AG20443 (cell line): ENCODE measurements at places on chromosomes 4 and X.

DNA sequence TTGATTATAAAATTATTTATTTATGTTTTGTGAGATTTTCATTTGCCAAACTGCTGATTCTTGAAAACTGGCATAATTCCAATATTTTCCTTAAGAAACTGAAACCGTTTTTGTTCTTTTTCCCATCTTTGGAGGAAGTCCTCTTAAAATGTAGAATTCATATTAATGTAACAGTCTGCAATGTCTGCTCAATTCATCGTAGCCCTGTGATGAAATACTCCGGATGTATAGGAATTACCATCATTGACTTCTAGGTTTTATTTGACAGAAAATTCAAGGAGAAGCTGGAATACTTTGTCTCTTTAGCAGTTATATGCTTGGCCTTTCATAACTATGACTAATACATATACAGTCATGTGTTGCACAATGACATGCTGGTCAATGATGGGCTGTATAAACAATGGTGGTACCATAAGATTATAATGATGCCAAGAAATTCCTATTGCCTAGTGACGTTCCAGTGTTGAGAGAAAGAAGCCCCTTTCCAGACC lies 185.0 kb upstream of the GPRIN3 start:
- DNase-seq, result peak; percentile 32

- no peak for DNase-seq
Measured at GRCh38 chr4:150583287-150584110, 1.5 kb downstream of the MAB21L2 start.

GRCh38 chr4:65839164-65839931 lies 169.1 kb upstream of the EPHA5 start:
- no peak for DNase-seq

DNA sequence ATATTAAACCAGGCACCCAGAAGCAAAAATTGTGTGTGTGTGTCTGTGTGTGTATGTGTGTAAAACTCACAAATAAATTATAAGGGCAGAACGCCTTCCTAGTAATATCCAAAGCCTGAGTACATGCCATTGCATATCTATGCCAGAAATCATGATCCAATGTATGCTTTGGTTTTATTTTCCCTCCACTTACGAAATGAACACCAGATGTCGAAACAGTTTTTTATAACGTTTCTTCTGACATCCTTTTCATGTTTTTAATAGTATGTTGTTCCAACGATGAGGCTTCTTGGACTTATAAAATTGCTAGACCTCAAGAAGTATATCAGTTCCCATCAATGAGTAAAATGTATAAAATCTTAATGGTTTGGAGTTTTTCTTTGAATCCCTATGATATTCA lies 55.4 kb downstream of the KCNIP4 start:
- DNase-seq, result no peak

DNA sequence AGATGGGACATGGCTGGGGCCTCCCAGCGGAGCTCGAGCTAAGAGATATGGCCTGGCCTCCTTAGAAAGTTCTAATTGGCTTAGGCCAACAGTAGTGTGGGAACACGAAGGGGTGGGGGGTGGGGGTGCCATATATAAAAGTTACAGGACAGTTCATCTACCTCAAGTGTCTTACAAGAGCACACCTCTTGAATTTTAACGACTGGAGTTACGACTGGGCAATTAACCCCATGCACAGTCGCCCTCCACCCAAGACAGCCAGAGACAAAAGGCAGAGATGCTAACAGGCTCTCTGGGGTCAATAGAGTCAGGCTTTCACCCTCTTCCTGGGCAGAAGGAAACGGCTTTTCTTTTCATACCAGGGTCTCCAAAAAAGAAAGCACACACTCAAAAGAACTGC lies 302.2 kb downstream of the BCOR start:
- no peak for DNase-seq

- no peak for DNase-seq
Measured at GRCh38 chr4:102104278-102104677, 241.0 kb downstream of the SLC39A8 start.

- no peak for DNase-seq
Measured at GRCh38 chr4:48943387-48943786, 36.8 kb upstream of the OCIAD2 start.
